Activated T-helper 2 cell treated with anti-CD3 and anti-CD28 coated beads, Interferon-gamma antibody, Interleukin-2, Interleukin-4, amounts not matched to agents 10 μg/mL and 5 μg/mL and 100 μg/mL, durations not matched to agents 14 hours and 24 hours and 36 hours (primary cell): ENCODE measurements at places on chromosomes 11 and 22. TPM values are rescaled to one million over a fixed set of nuclear protein-coding genes. Genes with fewer than 3 reads are reported as not detected.

ART1 gene
- not detected in 2 replicates for total RNA-seq

TEX54 gene
- total RNA-seq, result 1.2 TPM in 1 of 2 replicates, not detected in the other

NDUFA6 gene
- 92.4 and 95.1 TPM in 2 replicates for total RNA-seq

E2F8 gene
- 24.0 TPM in 2 replicates for total RNA-seq

OR8D4 gene
- not detected in 2 replicates for total RNA-seq

GTSE1 gene
- 46.1 and 47.7 TPM in 2 replicates for total RNA-seq

OR52I1 gene
- total RNA-seq, result not detected in 2 replicates

CTSD gene
- 73.5 and 76.3 TPM in 2 replicates for total RNA-seq

DEFB131B gene
- not detected in 2 replicates for total RNA-seq

HBG2 gene
- total RNA-seq, result not detected in 2 replicates

NF2 gene
- 57.1 and 57.7 TPM in 2 replicates for total RNA-seq

UBQLNL gene
- 0.09 TPM in 1 of 2 replicates, not detected in the other for total RNA-seq

OR6T1 gene
- not detected in 2 replicates for total RNA-seq

SMC1B gene
- 0.50 and 0.80 TPM in 2 replicates for total RNA-seq

MS4A3 gene
- total RNA-seq, result not detected in 2 replicates

GRCh38 chr11:84089072-84090057 lies 803.2 kb upstream of the CCDC90B start:
- H3K27me3 ChIP-seq, result no peaks in the 10 kb centered on the region
- no peak for DNase-seq
- H3K27ac ChIP-seq, result no peak overlapping the region
- no peaks in the 10 kb centered on the region for H3K36me3 ChIP-seq

GRCh38 chr11:106679581-106679980 lies 338.7 kb downstream of the GUCY1A2 start:
- H3K4me1 ChIP-seq, result no peaks in the 10 kb centered on the region
- no peak overlapping the region for H3K4me3 ChIP-seq
- H3K36me3 ChIP-seq, result no peaks in the 10 kb centered on the region
- DNase-seq, result no peak
- no peak overlapping the region for H3K27ac ChIP-seq
- no peaks in the 10 kb centered on the region for H3K27me3 ChIP-seq

- peaks cover 3% of the 10 kb centered on the region for H3K27me3 ChIP-seq
- H3K4me1 ChIP-seq, result peaks cover 50% of the 10 kb centered on the region
- no peak overlapping the region for H3K27ac ChIP-seq
- H3K36me3 ChIP-seq, result peaks cover 4% of the 10 kb centered on the region
Measured at GRCh38 chr11:6667733-6668374, 12.2 kb upstream of the DCHS1 start.

DNA sequence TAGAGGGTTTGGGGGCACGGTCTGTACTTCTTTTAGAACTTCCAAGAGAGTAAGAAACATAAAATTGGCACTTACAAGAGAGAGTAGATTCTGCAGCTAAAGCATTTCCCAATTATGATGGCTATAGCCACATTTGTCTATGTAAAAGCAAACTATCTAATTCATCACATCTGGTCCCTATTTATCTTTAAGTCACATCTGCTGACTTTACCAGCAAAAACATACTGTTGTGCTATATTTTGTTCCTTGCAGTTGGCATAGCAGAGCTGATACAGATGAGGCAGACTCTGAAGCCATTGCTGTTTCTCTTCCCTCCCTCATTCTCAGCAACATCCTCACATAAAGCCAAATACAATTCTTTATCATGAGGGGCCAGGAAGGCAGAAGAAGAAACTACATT lies 1533.5 kb upstream of the RAG2 start:
- H3K4me3 ChIP-seq, result no peak overlapping the region
- no peak for DNase-seq
- no peaks in the 10 kb centered on the region for H3K27me3 ChIP-seq

GRCh38 chr11:58949184-58949583 lies 9.9 kb downstream of the GLYATL1 start:
- no peaks in the 10 kb centered on the region for H3K4me1 ChIP-seq
- H3K36me3 ChIP-seq, result no peaks in the 10 kb centered on the region
- no peak overlapping the region for H3K27ac ChIP-seq
- no peak overlapping the region for H3K4me3 ChIP-seq
- peaks cover 2% of the 10 kb centered on the region for H3K27me3 ChIP-seq

- no peaks in the 10 kb centered on the region for H3K36me3 ChIP-seq
- DNase-seq, result no peak
- peaks cover 20% of the 10 kb centered on the region for H3K27me3 ChIP-seq
- H3K4me3 ChIP-seq, result peak overlapping the region; percentile 43
- H3K27ac ChIP-seq, result no peak overlapping the region
Measured at GRCh38 chr11:114340311-114341131, 44.3 kb downstream of the NNMT start.

- H3K4me1 ChIP-seq, result no peaks in the 10 kb centered on the region
- H3K27me3 ChIP-seq, result no peaks in the 10 kb centered on the region
- H3K36me3 ChIP-seq, result peaks cover 22% of the 10 kb centered on the region
- no peak for DNase-seq
- H3K4me3 ChIP-seq, result no peak overlapping the region
Measured at GRCh38 chr11:74123008-74123448, 47.8 kb downstream of the C2CD3 start.

- H3K4me3 ChIP-seq, result no peak overlapping the region
- H3K36me3 ChIP-seq, result no peaks in the 10 kb centered on the region
- H3K4me1 ChIP-seq, result no peaks in the 10 kb centered on the region
- peaks cover 35% of the 10 kb centered on the region for H3K27me3 ChIP-seq
- no peak for DNase-seq
Measured at GRCh38 chr22:28658448-28658847, 21.2 kb downstream of the TTC28 start.

GRCh38 chr11:6646918-6647679 lies 8.5 kb downstream of the DCHS1 start:
- no peak overlapping the region for H3K27ac ChIP-seq
- no peak overlapping the region for H3K4me3 ChIP-seq
- no peak for DNase-seq
- peaks cover 3% of the 10 kb centered on the region for H3K4me1 ChIP-seq
